Natural killer cell treated with Interleukin-12 subunit alpha and Interleukin-12 subunit beta and Interleukin-15 and Interleukin-18, amount 100 ng/mL, for 72 hours (primary cell): ENCODE measurements at places on chromosomes 2 and 18. TPM values are rescaled to one million over a fixed set of nuclear protein-coding genes. Genes with fewer than 3 reads are reported as not detected.

The TEX44 gene
- total RNA-seq: not detected

The SUCLG1 gene
- total RNA-seq: 58.1 TPM

The DIPK1C gene
- not detected for total RNA-seq

The DYNC1I2 gene
- 62.3 TPM for total RNA-seq
